ENCODE measurements at places on chromosomes 1 and 21.

- peak; percentile 78 for DNase-seq
Observed at GRCh38 chr1:6246497-6247467, 2.8 kb downstream of the HES3 start.

GRCh38 chr1:41241749-41242341 lies at the start of gene SCMH1:
Gene SCMH1 (minus strand): TSS chr1:41242306. CDS start chr1:41186133, 56,173 bp downstream.
- peak; percentile 19 for DNase-seq

DNA sequence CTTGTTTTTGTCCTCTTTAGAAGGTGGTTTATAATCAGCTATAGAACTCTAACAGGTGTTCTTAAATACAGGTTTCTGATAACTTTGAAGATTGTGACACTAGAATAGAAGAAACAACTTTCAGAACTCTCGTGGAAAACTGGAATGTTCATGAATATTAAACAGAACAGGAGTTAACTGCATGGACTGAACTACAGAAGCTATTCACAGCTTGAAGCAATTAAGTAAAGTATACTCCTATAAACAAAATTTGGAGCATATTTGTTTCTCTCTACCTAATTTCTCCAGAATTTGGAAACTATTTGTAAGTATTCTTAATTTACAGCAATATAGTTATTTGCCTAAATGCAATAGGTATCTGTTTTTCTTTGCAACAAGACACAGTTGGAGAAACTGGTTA lies 824.8 kb downstream of the ADGRL2 start:
- DNase-seq, result no peak

- DNase-seq, result no peak
Observed at GRCh38 chr1:221766210-221766609, 24.3 kb upstream of the DUSP10 start.

- DNase-seq, result no peak
Observed at GRCh38 chr1:168374566-168374965, 93.9 kb downstream of the TBX19 start.

- DNase-seq, result no peak
Observed at GRCh38 chr1:170049176-170049800, 25.2 kb downstream of the KIFAP3 start.

GRCh38 chr1:209850342-209850979 lies 22.7 kb downstream of the UTP25 start:
- DNase-seq, result peak; percentile 65

DNA sequence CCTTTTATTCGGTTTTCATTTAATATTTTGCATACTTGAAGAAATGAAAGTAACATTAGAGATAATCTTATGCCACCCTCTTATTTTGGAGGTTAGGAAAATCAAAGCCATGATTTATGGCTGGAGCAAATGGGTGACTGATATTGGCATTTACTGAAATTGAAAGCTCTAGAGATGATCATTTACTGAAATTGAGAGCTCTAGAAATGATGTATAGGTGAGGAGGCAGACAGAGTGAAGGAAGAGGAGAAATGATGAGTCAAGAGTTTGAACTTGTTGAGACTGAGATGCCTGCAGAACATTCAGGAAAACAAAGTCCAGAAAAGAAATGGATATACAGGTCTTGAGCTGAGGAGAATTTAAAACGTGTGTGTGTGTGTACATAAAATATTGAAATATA lies 217.6 kb downstream of the LTN1 start:
- DNase-seq, result no peak

GRCh38 chr1:175572932-175573868 lies 170.2 kb downstream of the TNR start:
- no peak for DNase-seq

- DNase-seq, result no peak
Observed at GRCh38 chr21:24423546-24423945, 1183.7 kb downstream of the MRPL39 start.

DNA sequence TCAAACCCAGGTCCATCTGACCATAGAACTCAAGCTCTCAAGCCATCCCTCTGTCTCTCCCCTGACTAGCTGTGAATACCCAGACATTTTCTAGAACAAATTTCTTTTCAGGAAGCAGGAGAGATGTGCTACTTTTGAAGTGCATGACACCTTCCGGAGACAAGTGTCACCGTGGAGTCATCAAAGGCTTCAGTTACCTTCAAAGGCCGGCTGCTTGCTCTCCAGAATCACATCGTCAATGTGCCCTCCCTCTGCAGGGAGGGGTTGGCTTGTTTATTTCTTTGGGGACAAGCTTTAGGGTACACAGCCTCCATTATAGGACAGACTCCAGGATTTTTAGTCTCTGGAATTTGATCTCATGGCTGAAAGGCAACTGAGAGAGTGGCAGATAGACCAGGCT lies 37.7 kb upstream of the IGSF21 start:
- no peak for DNase-seq

- no peak for DNase-seq
Observed at GRCh38 chr1:34790985-34791384, 1.8 kb upstream of the GJA4 start.

DNA sequence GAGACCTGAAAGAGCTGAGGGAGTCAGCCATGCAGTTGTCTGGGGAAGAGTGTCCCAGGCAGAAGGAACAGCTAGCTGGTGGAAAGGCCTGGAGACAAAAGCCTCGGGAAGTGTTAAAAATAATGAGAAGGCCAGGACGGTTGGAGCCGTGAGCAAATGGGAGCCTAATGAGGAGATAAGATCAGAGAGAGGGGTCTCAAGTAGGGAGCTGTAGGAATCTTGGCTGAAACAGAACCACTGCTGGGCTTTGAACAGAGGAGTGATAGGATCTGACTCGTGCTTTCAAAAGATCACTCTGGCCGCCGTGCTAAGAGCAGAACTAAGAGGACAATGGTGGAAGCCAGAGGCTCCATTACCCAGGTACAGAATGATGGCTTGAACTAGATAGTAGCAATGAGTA lies 1.9 kb upstream of the FOXJ3 start:
- DNase-seq, result no peak

- DNase-seq, result no peak
Observed at GRCh38 chr1:168396940-168397684, 116.4 kb downstream of the TBX19 start.

- no peak for DNase-seq
Observed at GRCh38 chr1:100542285-100542684, 4.3 kb downstream of the GPR88 start.

DNA sequence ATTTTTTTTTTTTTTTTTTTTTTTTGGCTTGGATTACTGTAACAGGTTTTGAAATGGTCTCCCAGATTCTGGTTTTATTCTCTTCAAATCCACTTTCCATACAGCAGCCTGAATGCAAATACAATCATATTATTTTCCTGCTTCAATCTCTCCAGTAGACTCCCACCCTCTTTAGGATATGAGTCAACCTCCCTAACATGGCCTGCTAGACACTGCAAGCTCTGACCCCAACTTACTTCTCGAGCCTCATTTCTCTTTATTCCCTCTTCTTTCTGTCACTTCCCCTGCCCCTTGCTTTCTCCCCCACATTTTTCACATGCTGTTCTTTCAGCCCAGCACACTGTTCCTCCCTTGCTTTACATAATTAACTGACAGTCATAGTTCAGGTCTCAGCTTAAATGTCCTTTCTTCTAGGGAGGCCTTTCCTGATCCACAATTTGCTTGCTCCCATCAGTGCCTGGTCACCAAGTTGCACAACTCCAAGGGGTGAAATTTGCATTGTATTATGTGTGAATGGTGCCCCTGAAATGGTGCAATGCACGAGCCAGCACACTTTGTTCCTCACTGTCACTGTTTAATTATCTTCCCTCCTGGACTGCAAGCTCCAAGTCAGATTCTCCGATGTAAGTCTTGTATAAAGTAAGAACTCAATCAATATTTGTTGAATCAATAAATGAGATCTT lies 22.1 kb upstream of the IL19 start:
- no peak for DNase-seq

- no peak for DNase-seq
Observed at GRCh38 chr1:111236806-111237205, 9.3 kb downstream of the CHI3L2 start.

DNA sequence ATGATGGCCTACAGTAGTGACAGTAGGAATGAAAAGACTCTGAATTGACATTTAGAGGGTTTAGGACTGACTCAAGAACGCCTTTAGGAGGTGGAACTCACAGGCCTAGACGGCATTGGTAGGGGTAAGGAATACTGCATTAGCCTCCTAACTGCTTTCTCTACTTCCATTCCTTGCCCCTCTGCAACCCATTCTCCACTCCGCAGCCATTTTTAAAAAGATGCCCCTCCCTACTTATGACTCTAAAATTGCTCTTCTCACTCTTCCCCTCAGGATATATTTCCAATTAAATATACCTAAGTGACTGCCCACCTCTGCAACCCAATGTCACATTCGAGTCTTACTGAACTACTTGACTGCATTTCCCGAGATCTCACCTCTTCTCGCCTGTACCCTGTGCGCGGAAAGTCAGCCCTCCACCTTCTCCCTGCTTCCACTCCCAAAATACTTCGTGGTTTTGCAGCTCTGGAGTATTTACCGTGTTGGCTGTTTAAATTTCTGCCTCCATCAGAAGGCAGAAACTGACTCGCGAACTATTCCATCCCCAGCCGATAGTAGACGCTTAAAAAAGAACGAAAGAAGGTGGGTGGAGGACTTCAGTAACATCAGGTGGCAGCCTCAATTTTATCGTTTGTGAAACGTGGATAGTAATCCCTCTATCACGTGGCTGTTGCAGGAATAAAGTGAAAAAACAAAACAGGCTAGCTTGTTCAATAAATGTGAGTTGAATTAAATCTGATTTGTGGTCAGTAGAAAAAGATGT lies 1.1 kb upstream of the YBX1 start:
- no peak for DNase-seq

DNA sequence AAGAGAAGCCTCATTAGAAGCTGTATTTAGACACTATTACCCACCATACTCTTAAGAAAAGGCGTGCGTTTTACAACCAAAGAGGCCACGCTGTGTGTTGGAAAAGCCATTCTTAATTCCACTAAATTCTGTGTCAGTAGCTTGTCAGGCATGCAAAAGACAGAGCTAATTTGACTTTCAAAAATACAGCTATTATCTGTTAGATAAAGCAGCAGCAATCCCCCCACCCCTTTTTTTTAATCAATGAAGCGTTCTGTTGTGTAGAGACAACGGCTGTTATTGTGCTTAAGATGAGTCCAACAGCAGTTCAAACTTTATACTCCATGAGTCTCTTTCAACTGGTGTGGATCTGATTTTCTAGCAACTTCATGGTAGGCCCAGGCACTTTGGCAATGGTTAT lies 43.5 kb downstream of the PLA2G4A start:
- DNase-seq, result no peak

DNA sequence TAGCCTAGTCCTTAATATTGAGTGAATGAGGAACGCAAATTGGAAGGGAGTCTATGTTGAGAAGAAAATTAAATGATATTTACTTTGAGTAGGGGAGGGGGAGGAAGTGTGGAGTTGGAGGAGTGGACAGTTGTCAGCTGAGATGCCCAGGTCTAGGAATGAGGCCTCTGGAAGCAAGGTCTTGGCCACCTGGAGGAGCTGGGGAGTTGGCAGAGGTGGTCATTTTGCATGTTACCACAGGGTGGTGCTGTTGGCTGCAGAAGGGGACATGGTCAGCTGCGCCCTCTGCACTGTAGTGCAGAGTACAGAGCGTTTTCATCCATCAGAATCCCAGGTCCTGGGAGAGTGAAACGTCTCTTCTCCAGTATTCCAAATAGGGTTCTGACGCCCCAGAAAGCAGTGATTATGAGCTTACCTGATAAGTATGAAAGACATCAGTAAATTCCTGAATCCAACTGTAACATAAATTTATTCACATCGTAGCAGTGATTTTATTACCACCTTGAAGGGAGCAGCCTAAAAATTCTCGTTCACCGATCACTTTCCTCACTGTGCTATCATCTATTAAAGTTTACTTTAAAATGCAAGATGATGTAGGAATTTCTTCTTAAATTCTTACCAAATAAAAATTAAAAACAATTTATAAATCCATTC lies 13.8 kb downstream of the PARK7 start:
- DNase-seq, result peak; percentile 58

GRCh38 chr1:21669258-21670058 lies at the start of gene RAP1GAP:
Gene RAP1GAP (minus strand): TSS chr1:21669357. CDS start chr1:21620032, 49,325 bp downstream.
- DNase-seq, result no peak

DNA sequence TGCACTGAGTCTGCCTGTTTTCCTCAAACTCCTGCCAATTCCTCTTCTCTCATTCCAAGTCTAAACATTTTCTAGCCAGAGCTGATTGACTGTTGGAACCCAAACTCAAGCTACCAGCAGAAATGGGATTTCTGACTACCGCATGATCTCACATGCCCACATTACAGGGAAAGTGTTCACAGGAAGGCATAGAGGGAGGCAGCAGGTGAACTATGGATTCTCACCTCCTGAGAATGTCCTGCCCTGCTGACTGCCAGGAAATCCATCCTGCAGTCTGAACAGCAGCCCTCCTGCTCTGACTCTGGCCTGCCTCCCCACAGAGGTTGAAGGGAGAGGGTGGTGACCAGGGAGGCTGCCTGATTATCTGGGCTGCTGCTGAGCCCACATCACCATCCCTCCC lies 22.5 kb downstream of the IQGAP3 start:
- no peak for DNase-seq

DNA sequence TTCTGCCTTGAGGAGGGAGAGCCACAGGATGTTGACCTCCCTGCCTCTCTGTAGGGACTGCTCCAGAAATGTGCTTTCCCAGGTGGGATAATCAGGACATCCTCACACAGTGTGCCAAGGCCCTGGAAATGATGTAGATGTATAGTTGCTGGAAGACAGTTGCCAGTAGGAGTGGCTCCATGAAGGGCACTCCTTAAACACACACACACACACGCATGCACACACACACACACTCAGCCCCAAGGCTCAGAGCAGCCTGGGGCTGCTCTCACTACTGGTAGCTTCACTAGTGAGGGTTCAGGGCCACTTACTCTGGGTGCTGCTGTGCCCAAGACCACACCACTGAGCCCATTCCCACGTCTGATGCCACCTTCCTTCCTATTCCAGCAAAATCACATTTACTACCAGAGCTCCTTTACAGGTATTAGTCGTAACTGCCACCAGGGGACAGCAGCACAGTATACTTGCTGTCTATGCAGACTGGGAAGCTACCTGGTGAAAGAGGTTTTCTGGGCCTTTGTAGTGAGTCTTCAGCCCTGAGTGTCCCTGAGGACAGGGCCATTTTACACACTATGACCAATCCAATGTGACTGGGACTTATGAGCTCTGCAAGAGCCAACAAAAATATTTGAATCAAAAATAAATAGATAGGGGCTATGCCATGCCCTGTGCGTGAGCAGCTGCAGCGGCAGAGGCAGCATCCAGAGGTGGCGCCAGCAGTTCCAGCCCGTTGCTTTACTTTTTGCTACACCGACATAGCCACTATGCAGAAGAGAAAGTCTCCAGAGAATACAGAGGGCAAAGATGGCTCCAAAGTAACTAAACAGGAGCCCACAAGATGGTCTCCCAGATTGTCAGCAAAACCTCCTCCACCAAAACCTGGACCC lies 15.0 kb downstream of the CRNN start:
- peak; percentile 29 for DNase-seq

GRCh38 chr21:21085206-21085605 lies 87.0 kb downstream of the NCAM2 start:
- no peak for DNase-seq

- DNase-seq, result no peak
Observed at GRCh38 chr1:198726455-198726854, 87.6 kb downstream of the PTPRC start.

GRCh38 chr1:156747742-156748669 lies 3.5 kb downstream of the HDGF start:
- no peak for DNase-seq

- DNase-seq, result no peak
Observed at GRCh38 chr1:192530254-192530653, 45.3 kb upstream of the RGS1 start.

GRCh38 chr1:16300436-16300835 lies 51.8 kb downstream of the FBXO42 start:
- no peak for DNase-seq

GRCh38 chr1:243851257-243851756 lies 1.3 kb upstream of the AKT3 start:
- DNase-seq, result no peak

Measured in NCI-H1930 (cell line).